Skeletal muscle tissue (tissue), 5 donors: ENCODE measurements at places on chromosomes 11 and 22. TPM values are rescaled to one million over a fixed set of nuclear protein-coding genes. Genes with fewer than 3 reads are reported as not detected.

The TIRAP gene
- 3.1 TPM for total RNA-seq

The MRGPRX4 gene
- total RNA-seq, result not detected

The OR52H1 gene
- total RNA-seq, result 0.52 TPM

The LYVE1 gene
- 49.6 TPM for total RNA-seq
